ENCODE measurements at places on chromosomes 2 and 18.
A peak's percentile ranks its signal among the peaks of the same experiment; 100 is the strongest.

GRCh38 chr2:19362094-19362754 lies 3.8 kb upstream of the OSR1 start:
- no peak for DNase-seq

- no peak for DNase-seq
Observed at GRCh38 chr2:135037831-135038230, 9.4 kb downstream of the MAP3K19 start.

GRCh38 chr2:11435036-11435435 lies 30.9 kb downstream of the E2F6 start:
- DNase-seq: no peak

DNA sequence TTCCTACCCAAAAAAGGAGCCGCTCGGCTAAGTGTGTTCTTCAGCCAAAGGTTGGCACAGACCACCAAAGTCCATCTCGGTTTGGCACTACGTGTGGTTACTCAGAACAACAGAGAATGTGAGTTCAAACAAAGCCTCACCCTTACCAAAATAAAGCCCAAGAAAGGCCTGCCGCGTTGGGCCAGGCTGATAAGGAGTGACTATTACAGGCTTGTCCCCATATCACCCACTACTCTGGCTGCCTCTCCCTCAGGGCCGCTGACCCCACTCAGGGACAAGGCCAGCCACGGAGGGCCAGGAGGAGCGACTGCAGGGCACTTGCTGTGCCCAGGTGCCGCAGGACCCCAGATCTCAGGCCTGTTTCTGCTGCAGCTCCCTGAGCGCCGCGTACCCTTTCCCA lies 13.8 kb downstream of the HS1BP3 start:
- no peak for DNase-seq

DNA sequence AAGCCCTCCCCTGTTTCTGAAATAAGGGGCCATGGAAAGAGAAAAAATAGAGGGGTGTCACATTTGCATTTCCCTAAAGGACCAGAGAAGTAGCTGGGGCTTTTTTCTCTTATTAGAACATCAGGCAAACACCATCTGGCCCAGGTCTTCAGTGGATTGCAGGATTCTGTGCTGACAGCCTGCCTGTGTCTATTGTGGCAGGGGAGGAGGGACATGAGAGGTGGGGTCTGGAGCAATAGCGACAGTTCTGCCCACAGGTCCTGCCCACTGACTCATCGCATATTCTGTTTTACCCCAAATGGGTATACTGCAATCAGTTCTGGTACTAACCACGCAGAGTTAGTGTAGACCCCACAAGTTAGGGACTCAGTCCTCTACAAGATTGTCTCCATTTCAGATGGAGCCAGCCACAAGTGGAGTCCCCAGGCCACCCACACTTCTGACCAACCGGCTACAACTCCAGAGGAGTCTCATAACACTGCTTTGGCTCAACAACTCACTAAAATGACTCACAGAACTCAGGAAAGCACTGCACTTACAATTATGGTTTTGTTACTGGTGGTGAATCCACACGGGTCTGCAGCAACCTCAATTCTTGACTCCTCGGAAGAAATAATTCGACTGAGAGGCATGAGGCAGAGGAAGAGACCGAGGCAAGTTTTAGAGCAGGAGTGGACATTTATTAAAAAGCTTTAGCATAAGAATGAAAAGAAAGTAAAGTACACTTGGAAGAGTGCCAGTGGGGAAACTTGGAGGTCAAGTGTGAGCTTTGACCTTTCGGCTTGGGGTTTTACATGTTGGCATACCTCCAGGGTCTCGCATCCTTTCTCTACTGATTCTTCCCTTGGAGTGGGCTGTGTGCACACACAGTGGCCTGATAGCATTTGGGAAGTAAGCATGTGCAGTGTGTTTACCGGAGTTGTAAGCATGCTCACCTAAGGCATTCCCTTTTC lies 146.4 kb upstream of the SPATS2L start:
- DNase-seq: no peak

GRCh38 chr2:46796843-46797625 lies 118.6 kb downstream of the MCFD2 start:
- no peak for DNase-seq

DNA sequence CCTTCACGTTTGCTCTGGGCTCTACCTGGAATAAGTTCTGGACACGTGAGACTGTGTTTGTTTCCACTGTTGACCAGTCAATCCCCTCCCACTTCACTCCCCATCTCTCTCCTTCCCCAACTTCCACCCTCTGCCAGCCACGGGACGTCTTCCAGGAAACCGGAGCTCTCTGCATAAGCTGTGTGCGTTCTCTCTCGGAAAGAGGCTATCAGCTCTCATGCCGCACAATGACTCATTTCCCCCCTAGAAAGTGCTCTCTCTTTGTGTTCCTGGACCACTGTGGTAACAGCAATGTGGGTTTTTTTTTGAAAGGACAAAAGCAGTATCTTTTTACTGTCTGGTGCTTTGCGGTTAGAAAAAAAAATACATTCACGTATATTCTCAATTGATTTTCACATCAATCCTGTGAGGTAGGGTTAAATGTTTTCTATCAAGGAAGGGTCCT lies 10.2 kb downstream of the PROKR1 start:
- DNase-seq: peak; percentile 25

- no peak for DNase-seq
Observed at GRCh38 chr2:230904856-230905447, 20.1 kb downstream of the GPR55 start.

GRCh38 chr2:98463081-98463481 lies 18.4 kb downstream of the INPP4A start:
- DNase-seq: no peak

- no peak for DNase-seq
Observed at GRCh38 chr2:39266139-39266805, 22.5 kb upstream of the CDKL4 start.

DNA sequence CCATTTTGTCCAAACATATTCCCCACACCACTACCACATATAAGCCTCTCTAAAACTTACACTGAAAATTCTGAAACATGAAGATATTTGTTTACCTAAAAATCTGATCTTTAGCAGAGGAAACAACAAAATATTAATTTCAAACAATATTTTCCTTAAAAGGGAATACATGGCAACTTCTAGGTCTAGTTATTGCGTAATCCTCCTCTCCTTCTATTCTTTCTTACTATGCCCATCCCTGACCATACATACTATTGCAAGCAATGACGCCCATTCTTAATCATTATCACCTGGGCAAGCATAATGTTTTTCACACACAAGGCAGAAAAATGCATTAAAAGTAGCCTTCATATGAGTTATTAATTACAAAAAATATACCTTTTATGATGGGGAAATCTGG lies 372.6 kb downstream of the ZEB2 start:
- no peak for DNase-seq

Data from stimulated activated CD8-positive, alpha-beta memory T cell treated with anti-CD3 and anti-CD28 coated beads, Interleukin-2, amount 100 ng/mL, for 48 hours (primary cell).